ENCODE measurements at places on chromosomes 13 and 19. TPM values are rescaled to one million over a fixed set of nuclear protein-coding genes. Genes with fewer than 3 reads are reported as not detected.

The FBXO27 gene
- total RNA-seq, result 0.84 TPM

- no peak overlapping the region for H3K27ac ChIP-seq
- DNase-seq, result no peak
- no peaks in the 10 kb centered on the region for H3K27me3 ChIP-seq
- peaks cover 4% of the 10 kb centered on the region for H3K36me3 ChIP-seq
- no peak overlapping the region for H3K4me3 ChIP-seq
Observed at GRCh38 chr19:609004-609346, 19.3 kb downstream of the HCN2 start.

GRCh38 chr13:24511019-24511815 lies 1.4 kb downstream of the PARP4 start:
- H3K27me3 ChIP-seq, result peaks cover 8% of the 10 kb centered on the region
- H3K36me3 ChIP-seq, result peaks cover 32% of the 10 kb centered on the region
- peaks cover 23% of the 10 kb centered on the region for H3K4me1 ChIP-seq

GRCh38 chr13:111318386-111318785 lies 2.1 kb upstream of the TEX29 start:
- no peak for DNase-seq
- no peaks in the 10 kb centered on the region for H3K27me3 ChIP-seq
- no peak overlapping the region for H3K4me3 ChIP-seq
- H3K36me3 ChIP-seq, result no peaks in the 10 kb centered on the region
- H3K4me1 ChIP-seq, result no peaks in the 10 kb centered on the region

Measured in activated T-helper 2 cell treated with anti-CD3 and anti-CD28 coated beads, Interferon-gamma antibody, Interleukin-2, Interleukin-4, amounts not matched to agents 10 μg/mL and 5 μg/mL and 100 μg/mL, durations not matched to agents 14 hours and 24 hours and 36 hours (primary cell).